ENCODE measurements at places on chromosomes 11 and 22.
A peak's percentile ranks its signal among the peaks of the same experiment; 100 is the strongest.

DNA sequence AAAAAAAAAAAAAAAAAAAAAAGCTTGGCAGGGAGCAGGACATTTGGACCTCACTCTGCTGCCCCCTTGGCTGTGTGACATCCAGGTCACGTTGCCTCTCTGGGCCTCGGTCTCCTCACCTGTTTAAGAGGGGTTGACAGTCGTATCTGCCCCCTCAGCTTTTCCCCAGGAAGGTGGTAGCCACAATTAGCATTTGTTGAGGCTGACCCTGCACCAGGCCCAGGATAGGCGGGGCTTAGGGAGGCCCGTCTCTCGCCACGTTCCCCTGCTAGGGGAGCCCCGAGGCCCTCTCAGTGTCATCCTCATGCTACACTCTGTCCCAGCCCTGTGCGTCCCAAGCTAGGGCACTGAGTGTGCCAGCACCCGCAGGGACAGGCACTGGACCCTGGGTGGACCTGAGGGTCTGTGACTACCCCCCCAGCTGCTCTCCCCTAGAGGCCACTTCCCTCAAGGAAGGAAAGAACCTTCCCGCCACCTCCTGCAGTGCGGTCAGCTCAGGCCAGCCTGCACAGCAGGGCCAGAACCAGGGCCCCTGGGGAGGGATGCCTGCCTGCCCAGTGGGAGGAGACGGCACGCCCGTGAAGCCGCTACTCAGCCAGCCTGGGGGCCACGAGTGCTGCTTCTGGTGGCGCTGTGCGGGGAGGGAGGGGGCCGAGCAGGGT, 38.5 kb upstream of the PPARA start:
- DNase-seq: no peak

GRCh38 chr11:130519128-130519932, 70.9 kb downstream of the ADAMTS15 start:
- DNase-seq: no peak

- no peak for DNase-seq
Measured at GRCh38 chr22:23835484-23836144, 3.2 kb downstream of the DERL3 start.

DNA sequence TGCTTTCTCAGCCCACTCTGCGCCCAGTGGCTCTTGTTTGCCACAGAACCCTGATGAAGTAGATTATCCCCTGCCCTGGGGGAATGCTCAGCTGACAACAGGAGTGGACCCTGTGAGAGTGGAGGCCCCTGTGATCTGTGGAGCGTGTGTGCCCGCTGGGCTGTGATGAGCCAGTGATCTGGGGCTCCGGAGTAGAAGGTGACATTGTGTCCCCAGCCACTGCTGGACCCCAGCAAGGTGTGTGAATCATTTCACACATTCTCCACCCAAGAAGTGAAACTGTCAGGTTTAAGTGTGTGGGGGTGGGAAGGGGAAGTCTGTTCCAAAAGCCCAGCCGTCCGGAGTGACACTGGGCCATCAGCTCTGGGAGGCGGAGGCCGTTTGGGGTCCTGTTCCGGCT, 33.1 kb upstream of the GRAMD4 start:
- no peak for DNase-seq

DNA sequence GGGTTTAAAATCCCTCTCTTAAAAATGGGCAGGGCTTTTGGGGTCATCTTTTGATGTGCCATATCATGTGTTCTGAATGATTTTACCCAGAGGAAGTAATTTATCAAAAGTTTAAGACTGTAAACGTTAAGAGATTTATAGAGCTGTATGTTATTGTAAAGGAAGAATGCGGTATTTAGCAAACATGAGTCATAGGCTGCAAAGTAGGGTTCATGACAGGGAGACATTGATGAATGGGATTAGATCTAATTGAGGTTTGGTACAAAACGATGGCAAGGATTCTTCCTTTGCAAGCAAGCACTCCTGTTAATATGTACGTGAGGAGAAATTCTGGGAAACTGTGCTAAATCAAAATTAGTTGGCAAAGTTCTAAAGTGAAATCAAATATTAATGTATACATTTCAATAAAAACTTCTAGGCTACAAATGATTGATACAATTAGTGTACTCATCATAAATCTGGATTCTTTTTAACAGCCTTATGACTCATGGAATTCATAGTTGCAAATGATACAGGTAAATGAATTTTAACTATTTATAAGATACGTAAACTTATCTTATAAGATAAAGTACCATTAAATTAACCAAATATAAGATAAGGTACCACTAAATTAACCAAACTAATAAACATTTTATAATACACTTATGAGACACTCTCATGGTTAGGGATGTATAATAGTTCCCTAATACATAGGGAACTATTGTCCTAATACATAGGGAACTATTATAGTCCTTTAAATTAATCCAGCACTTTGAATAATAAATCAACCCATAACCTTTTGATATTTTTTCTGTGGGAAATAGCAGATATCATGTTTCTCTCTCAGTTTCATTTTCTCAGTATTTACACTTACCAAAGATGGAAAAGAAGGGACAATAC, 58.4 kb downstream of the KIF18A start:
- no peak for DNase-seq

- no peak for DNase-seq
Measured at GRCh38 chr11:37092487-37092886, 494.5 kb upstream of the RAG2 start.

GRCh38 chr11:68298659-68299516, 13.5 kb upstream of the LRP5 start:
- no peak for DNase-seq

DNA sequence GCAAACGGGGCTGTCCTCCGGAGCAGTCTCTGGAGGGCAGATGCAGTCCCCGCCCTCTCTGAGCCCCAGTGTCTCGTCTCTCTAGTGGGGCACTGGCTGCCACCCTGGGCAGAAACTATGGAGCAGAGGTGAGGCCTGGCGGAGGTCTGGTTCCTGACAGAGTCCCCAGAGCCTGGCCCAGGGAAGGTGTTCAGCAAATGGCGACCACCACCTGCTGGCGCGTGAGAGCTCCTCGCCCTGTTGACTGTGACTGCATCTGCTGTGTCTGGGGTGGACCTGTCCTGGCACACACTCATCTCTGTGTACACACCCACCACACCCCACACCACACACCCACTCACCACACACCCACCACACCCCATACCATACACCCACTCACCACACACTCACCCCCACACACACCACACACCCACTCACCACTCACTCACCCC, 18.3 kb upstream of the TTLL12 start:
- no peak for DNase-seq

GRCh38 chr22:38753948-38754750, 1.6 kb downstream of the SUN2 start:
- no peak for DNase-seq

DNA sequence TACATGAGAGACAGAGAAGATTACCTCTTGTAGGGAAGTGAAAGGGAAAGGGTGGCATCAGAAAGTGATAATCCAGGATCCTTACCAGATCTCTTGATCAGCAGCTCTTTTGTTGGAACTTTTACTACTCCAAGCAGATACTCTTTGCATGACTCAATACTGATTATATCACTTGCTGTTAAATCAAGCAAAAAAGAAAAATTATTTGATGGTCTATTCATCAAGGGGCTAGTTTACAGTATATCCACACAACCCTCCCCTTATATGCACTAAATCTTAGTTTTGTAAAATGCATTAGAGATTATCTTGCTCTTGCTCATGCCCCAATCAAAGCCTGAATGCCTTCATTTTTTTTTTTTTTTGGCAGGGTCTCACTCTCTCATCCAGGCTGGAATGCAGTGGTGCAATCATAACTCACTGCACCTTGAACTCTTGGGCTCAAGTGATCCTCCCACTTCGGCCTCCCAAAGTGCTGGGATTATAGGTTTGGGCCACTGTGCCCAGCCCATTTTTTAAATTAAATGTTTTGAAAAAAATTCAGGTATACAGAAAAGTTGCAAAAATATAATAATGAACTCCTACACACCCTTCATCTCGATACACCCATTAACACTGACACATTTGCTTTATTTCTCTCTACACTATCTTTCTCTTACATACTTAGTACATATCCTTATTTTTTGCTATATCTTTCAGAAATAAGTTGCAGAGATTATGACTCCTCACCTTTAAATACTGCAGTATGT, 76.1 kb upstream of the UCP3 start:
- DNase-seq: no peak

DNA sequence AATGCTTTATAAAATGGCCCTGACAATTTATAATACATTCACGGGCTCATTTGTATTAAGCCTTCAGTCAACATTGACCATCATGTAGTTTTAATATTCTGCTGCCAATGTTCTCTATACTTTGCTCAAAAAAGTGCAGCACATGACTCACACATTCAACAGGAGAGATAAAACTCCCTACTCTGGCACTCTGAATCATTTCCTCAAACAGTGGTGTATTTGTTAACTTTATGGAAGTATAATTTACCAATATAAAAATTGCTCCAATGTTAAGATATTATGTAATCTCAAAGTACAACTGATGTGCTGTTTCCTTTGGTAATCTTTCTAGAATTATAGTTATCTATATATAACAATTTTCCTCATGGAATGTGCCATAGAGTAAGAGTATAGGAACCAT, 39.9 kb downstream of the MAML2 start:
- DNase-seq: no peak

DNA sequence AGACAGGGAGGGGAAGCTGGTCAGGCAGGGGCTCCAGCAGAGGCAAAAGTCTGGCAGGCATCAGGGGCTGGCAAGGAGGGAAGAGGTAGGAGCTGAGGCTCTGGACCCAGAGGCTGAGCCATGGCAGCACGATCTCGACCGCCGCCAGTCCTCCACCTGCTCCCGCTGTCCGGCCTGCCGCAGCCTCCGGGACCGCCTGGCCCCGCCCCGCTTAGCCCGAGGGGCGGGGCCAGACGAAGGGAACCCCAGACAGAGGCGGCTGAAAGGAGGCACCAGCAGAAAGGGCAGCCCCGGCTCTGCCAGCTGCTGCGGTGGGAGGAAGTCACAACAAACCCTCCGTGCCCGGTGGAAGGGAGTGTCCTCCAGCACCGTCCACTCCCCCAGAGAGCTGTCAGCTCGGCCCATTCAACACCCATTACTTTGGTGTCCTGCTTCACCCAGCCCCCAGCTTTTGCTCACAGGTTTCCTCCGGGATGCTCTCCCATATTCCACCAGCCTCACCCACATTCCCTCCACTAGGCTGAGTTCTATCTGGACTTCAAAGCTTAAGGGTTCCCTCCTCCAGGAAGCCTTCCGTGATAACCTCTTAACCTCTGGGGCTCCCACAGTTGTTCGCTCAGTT, at the start of gene MFNG:
Gene MFNG (minus strand): TSS at position 161 of the 622 bp plus-strand sequence. CDS start 207 bp downstream, outside the sequence.
- DNase-seq: peak; percentile 60

- no peak for DNase-seq
Measured at GRCh38 chr22:21936151-21936775, 16.4 kb downstream of the PPM1F start.

Measured in DND-41 (cell line).